ENCODE measurements at places on chromosomes 2 and 18.

GRCh38 chr18:79543861-79544385 is 135.7 kb upstream of the CTDP1 start:
- no peak for DNase-seq

DNA sequence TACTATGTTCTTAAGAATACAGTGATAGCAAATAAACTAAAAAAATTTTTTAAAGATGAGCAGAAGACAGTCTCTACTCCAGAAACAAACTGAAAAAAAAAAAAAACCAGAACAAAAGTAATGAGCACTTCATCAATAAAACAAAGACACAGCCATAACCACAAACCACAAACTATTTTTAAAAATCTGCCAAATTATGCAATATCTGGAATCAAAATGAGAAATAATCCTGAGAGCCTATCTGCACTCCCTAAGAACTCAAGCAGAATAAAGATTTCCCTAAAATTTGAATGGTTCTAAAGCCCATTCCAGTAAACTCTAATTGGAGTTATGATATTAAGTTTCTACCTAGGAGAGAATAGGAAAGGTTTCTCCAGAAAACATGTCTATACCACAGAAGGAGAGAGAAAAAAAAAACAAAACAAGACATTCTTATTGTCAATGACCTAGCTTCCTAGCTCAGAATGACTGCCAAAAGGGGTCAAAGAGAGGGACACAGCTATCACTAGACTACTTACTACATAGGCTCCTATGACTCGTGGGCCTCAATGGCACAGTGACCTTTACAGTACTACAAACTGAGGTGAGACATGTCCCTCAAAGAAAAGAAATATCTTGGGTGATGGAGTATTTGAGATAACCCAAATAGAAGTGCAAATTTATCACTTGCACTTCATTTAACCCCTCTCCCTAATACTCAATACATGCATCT is 262.8 kb downstream of the ZEB2 start:
- DNase-seq = no peak

DNA sequence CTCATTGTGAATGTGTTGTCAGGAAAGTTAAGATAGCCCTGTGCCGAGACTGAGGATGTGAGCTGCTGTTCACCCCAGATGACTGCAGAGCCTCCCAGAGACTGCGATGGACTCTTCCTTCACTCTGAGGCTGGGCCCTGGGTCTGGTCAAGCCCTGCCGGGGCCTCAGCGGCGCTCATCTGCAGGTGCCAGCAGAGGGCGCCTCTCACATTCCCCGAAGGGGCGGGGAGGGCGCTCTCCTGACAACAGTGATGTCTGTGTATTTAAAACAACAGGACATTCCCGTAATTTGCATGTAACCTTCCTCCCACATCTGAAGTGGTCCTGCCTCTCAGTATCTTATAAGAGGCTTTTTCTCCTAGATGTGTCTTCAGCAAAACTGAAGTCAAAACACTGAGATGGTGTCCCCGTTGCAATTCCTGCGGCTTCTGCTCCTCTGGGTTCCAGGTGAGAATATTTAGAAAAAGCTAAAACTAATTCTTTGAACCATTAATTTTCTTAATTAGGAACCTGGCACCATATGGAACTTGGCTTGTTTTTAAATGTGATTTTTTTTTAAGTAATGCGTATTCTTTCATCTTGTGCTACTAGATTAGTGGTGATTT is 1377.9 kb downstream of the RPIA start:
- DNase-seq = peak; percentile 52

DNA sequence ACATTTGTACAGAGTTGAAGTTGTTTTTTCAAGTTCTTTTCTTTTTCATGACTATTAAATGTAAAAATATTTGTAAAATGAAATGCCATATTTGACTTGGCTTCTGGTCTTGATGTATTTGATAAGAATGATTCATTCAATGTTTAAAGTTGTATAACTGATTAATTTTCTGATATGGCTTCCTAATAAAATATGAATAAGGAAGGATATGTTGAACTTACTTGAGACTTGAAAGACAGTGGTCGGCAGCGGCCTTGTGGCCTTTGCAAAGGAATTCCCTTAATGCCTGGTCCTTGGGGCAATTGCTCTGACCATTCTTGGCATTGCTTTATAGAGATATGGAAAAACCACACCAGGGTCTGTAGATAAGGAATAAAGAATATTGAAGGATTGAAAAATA is 25.9 kb upstream of the TMEM87B start:
- no peak for DNase-seq

- DNase-seq = no peak
Observed at GRCh38 chr2:39730276-39730675, 48.8 kb downstream of the THUMPD2 start.

GRCh38 chr18:65752625-65753325 is 2.0 kb downstream of the CDH7 start:
- no peak for DNase-seq

GRCh38 chr2:169510496-169510895 is 994 bp downstream of the KLHL41 start:
- no peak for DNase-seq

DNA sequence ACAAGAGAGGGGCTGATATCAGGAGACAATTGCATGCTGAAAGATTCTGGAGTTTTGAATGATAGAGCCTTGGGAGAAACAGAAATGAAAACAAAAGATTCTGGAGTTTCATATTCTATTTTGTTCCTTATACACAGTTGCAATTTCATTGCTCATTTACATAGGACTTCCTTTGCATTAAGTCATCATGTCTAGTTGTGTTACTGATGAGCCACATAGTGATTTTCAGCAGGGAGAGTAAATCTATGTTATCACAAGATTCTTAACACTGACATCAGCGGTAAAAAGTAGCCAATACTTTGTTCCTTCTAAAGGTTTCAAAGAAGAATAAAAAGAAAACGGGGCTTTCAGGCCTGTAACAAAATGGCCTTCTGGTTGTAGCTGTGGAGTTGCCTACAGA is 7.1 kb downstream of the ADAM17 start:
- peak; percentile 83 for DNase-seq

GRCh38 chr2:187581125-187581896 is 27.1 kb upstream of the TFPI start:
- peak; percentile 75 for DNase-seq

DNA sequence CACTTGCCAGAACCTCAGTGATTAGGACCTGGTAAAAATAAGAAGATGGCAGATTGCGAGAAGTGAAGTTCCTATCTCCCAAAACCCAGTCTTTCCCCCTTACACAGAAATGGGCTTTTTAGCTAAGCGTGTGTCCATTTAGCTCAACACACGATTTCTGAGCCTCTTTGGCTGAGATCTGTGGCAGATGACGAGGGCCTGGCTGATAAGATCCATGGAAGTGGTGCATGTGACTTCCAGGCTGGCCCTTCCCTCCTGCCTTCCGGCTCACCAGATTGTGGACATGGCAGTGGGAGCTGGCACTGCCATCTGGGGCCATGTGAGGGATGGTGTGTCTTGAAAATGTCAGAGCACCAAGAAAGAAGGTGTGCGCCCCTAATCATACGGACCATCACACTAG is 41.0 kb upstream of the ZFP36L2 start:
- no peak for DNase-seq

DNA sequence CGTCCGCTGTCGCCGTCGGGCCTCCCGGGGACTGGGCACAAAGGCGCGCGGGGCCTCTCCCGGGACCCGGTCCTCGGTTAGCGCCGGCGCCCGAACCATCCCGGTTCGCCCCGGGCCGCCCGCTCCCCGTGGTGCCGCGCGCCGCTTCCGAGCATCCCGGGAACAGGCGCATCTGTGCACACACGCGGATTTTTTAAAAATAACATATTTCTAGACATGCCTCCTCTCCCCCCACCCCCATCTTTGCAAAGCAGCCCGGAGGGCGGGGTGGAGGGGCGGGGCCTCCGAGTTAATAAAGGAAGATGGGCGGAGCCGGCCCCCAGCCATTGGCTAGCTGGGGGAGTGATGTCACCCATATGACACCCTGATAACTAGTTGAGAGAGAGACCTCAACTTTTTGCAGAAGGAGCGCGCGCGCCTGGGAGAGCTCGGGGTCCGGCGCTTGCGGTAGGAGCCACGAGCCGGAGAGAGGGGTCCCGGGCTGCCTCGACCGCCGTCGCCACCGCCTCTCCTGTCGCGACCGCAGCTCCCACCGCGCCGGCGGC is at the start of gene SOX11:
SOX11 (plus strand) TSS at position 400 of the 545 bp plus-strand sequence. CDS start 338 bp downstream, outside the sequence.
- DNase-seq = no peak

DNA sequence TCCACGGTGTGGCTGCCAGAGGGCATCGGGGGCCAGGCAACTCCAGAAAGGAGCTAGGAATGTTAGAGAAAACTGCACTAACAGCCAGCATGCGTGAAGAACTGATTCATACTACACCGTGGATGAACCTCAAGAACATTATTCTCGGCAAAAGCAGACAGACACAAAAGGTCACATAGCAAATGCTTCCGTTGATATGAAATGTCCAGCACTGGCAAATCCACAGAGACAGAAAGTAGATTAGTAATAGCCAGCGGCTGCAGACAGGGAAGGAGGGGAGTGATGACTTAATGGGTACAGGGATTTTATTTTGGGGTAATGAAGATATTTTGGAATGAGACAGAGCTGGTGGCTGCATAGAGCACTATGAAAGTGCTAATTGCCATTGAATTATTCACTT is 37.4 kb downstream of the SCTR start:
- no peak for DNase-seq

DNA sequence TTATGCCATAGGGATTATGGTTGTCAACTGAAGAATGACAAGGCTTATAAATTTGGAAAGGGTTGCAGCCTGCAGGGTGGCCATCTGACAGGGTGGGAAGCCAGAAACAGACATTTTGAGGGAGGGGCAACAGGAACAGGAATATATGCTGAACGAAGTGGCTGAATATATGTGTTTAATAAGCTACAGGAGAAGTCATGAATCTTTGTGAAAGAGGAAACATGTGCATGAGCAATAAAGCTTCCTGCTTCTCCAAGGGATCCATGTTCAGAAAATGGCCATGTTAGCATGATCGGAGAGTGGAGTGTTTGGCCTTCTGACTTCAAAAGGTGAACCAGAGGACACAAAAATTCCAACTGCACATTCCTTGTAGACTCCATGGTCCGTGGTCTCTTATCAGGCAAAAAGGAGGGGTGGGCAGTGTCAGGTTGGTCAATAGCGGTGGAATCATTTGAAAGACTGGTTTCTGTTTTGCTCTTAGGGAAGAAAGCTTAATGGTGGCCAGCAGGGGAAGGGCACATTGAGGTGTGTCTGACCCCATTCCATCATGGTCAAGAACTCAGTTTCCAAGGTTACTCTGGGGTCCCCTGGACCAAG is 144.1 kb downstream of the SOCS6 start:
- no peak for DNase-seq

DNA sequence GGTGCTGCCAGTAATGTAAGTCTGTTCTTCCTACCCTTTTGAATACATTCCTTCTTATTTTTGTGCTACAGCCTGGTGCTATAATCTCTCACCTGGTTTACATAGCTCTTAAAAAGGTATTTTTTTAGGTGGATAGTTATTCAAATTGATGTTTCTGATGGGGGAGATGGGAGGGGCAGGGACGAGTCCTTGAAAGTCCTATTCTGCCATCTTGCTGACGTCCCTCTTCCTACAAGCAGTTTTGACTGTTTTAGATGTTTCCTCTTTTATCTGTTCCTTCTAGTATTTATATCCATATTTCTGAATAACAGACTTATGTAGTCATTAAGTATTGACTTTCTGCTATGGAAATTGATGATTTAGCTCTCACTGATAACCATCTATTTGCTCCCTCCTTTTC is 256.4 kb downstream of the KIAA1328 start:
- DNase-seq = no peak

- no peak for DNase-seq
Observed at GRCh38 chr18:23163786-23164533, 28.7 kb downstream of the CABLES1 start.

GRCh38 chr2:136783856-136784255 is 18.5 kb downstream of the THSD7B start:
- DNase-seq = no peak

DNA sequence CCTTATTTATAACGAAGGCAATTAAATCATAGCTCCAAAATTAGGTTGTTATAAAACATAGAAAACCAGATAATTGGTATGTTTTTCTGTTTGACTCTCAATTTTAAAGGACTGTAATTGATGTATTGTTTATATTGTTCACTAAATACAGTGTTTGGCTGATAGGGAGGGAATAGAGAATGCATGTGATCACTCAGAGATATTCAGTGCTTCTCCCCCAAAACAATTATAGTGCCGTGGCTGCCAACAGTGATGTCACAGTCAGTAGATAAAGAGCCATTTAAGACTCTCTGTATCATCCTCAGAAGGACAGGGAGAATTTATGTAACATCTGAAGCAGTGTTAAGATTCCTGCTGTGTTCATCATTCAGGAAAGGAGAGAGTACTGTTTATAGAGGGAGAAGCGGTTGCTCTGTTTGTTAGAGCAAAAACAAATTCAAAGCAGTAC is 69.6 kb downstream of the PHLPP1 start:
- DNase-seq = peak; percentile 25

DNA sequence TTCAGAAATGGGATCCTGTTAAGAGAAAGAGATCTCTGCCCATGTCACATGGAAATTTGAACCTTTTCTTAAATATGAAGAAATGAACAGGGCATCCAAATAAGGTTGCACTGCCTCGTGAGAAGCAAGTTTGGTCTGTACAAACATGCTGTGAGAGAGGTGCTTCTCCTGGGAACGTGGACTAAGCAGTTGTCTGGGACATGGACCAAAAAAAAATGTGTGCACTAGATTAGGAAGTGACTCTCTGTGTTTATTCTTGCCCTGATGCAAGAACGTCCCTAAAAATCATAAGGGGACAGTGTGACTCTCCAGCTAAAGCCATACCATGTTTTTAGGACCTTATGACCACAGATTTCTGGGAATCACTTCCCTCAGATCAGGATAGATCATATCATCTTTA is 23.7 kb upstream of the GCG start:
- no peak for DNase-seq

GRCh38 chr2:241841181-241842066 is 17.3 kb downstream of the PDCD1 start:
- DNase-seq = no peak

- no peak for DNase-seq
Observed at GRCh38 chr2:71952572-71953188, 195.0 kb downstream of the CYP26B1 start.

DNA sequence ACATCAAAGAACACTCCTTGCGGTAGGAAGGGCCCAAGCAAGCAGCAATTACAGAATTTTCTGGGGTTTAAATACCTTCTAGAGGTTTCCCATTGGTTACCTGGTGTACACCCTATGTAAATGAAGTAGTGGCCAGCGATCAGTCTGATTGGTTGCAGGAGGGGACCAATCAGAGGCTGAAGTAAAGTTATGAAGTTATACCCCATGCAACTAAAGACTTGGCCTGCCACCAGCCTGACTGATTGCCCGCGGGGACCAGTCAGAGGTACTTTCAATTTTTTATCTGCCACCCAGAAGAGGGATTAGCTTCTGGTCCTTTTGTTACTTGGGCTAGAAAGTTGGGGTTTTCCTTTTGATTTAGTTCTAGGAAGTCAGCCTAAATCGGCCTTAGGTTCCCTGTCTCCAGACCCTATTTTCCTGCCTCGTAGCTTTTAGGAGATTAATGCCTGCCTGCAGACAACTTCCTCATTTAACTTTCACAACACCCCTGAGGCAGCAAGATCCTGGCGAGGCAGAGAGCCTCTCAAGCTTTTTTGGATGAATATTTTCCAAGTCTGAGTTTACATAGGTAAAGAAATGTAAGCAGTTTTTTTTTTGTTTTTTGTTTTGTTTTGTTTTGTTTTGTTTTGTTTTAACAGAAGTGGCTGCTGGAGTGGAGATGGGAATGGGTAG is 1.5 kb upstream of the DGUOK start:
- no peak for DNase-seq

Measured in inflammatory macrophage treated with lipopolysaccharide for 1 hour (primary cell).